Fibroblast of mammary gland (primary cell): ENCODE measurements at places on chromosomes 13 and 19.
A peak's percentile ranks its signal among the peaks of the same experiment; 100 is the strongest.

- no peak for DNase-seq
These were observed 151.0 kb downstream of the DPF1 start for GRCh38 chr19:38072776-38073750.

GRCh38 chr19:42433503-42434260 lies 6.5 kb upstream of the LIPE start:
- peak; percentile 78 for DNase-seq

DNA sequence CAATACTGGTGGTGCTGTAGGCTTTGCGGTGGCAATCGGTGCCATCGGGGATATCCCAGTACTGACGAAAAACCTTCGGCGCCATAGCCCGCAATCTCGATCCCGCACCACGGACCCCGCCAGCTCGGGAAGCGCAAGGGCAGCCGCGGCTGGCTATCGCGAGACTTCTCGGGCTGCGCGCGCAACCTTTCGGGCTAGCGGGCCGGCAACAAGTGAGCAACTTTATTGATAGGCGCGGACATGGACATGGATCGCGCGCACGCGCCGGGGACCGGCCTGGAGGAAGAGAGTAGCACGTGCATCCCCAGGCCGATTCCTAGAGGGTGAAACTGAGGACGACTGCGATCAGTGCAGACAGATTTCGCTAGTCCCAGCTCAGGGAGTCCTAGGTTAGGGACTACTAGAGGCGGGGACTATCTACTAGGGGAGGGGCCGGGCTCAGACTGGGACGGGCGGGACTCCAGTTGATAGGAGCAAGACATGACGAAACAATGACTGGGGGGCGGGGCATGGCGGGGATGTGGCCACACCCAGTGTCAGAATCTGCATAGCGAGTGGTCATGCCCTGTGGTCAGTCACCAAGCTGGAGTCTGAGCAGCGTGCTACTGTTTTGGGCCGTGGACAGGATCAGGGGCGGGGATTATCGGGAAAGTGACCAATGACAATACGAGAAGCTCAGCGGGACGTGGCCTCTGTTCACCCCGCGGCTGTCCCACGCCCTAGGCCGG lies at the start of gene NDUFA11:
Gene NDUFA11 (minus strand): TSS at position 167 of the 728 bp plus-strand sequence. CDS start 82 bp downstream, at position 85.
- DNase-seq: no peak

GRCh38 chr13:94333131-94333820 lies 146.2 kb downstream of the DCT start:
- peak; percentile 48 for DNase-seq

GRCh38 chr19:577439-578392 lies 5.3 kb downstream of the BSG start:
- DNase-seq: no peak

- DNase-seq: no peak
These were observed 722 bp upstream of the ICAM1 start for GRCh38 chr19:10270180-10270615.

DNA sequence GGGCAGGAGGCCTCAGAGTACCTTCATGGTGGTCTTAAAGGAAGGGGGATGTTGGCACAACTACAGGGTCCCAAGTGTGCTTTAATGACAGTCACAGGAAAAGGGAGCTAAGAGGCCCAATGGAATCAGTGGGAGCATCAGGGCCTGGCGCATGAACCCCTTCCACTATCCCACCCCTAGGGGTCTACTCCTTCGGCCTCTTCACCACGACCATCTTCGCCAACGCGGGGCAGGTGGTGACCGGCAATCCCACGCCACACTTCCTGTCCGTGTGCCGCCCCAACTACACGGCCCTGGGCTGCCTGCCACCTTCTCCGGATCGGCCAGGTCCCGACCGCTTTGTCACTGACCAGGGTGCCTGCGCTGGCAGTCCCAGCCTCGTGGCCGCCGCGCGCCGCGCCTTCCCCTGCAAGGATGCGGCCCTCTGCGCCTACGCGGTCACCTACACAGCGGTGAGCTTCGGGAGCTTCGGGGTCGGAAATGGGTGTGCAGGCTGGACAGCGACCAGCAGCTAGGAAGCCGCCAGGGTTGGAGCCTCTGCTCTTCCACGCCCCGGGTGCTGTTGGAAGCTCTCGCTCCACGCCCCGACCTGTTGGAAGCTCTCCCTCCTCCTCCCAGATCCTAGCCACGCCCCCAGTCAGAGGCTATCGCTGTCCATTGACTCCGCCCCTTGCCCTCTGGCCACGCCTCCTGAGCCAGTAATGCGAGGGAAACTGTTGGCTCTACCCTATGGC lies 6.0 kb downstream of the PLPPR2 start:
- no peak for DNase-seq

DNA sequence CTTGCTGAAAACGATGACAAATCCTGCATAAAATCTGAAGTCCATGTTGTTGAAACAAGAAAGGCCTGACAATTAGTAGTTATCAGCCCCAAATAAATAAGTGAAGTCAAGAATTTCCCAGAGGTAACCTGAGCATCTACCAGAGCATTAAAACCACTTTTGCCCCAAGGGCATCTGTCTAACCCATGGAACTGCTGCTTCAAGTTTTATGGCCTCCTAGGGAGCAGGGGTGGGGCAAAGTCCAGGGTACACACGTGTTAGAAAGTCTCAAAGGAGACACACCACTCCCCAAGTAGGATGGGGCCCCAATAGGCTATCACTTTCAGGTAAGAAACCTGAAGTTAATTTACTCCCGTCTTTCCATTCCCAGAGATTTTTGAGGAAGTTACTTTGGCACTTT lies 81.1 kb downstream of the CACNA1A start:
- no peak for DNase-seq

- no peak for DNase-seq
These were observed 14.3 kb upstream of the PLPP2 start for GRCh38 chr19:305240-306150.

- peak; percentile 31 for DNase-seq
These were observed 12.2 kb downstream of the CIC start for GRCh38 chr19:42281146-42281826.

DNA sequence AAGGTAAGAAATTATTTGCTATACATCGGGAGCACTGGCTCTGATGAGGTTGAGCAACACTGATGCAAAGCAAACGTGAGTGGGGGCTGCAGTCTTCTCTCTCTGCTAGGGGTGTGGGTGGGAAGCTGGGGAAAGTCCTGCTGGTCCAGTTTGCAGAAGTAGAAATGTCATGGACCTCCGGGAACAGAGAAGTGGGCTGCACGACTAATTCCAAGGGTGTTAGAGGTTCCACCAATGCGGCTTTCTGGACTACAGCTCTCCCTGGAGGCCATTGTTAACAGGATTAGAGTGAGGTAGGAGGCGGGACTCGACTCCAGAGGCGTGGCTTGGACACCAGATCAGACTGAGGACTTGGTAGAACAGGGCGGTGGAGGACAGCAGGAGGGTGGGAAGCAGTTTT lies 5.7 kb upstream of the FBXO27 start:
- peak; percentile 47 for DNase-seq

DNA sequence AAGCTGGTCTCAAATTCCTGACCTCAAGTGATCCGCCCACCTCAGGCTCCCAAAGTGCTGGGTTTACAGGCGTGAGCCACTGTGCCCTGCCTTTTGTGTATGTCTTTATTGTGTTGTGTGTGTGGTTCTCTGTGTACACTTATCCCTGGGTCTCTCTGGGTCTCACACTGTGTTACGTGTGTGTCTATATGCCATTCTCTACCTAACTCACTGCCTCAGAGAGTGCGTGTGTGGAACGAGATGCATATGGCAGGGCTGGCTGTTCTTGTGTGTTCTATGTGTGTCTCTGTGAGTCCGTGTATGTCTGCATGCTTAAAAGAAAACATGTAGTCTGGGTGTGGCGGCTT lies 10.5 kb downstream of the FOXA3 start:
- DNase-seq: no peak

- peak; percentile 35 for DNase-seq
These were observed 89.6 kb upstream of the SPRY2 start for GRCh38 chr13:80430561-80430960.

- no peak for DNase-seq
These were observed 7.9 kb downstream of the CEACAM3 start for GRCh38 chr19:41804336-41804735.

DNA sequence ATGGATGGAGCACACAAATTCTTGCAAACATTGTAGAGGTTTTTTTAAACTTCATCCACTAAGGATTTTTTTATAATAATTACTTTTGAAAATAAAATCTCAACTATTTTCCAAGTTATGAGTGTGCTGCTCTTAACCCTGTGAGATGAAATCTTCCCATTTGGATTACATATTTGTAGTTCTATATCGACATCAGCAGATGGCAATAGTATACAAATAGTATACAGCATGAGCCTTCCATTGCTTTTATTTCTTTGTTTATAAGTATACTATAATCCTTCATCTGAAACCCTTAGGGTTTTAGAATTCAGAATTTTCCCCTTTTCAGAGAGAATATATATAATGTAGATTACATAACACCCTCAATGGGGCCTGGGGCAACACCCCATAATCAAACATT lies 70.5 kb downstream of the GJA3 start:
- peak; percentile 9 for DNase-seq

- no peak for DNase-seq
These were observed 11.8 kb downstream of the RASA3 start for GRCh38 chr13:114120591-114121011.

DNA sequence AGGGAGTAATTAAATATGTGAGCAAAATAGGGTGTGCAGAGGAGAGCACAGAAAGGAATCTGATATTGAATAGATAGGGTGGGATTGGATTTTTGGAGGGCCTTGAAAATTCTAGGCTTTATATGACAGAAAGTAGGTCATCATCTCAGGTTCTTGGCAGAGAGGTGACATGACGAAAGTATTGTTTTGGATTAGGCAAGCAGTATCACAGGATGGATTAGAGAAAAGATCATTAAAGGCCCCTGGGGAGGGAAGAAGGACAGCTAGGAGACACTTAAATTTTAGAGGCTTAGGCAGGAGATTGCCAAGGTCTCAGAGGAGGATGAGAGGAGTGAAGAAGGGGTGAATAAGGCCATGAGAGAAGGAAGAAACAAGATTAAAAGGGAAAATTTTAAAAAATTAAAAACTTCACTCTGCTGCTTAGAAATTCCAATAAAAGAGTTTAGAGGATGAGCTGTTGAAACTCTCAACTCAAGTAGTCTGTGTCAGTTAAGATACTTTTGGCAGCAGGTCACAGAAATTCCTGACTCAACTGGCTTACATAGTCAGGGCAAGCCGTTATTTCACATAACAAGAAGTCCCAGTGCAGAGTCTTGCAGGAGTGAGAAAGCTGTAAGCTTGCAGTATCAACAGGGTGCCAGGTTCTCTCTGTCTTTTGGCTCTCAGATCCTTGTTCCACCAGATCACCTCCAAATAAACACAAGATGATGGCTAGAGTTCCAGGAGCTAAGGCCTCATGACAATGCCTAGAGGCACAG lies 8.8 kb downstream of the GPC6 start:
- DNase-seq: peak; percentile 88

DNA sequence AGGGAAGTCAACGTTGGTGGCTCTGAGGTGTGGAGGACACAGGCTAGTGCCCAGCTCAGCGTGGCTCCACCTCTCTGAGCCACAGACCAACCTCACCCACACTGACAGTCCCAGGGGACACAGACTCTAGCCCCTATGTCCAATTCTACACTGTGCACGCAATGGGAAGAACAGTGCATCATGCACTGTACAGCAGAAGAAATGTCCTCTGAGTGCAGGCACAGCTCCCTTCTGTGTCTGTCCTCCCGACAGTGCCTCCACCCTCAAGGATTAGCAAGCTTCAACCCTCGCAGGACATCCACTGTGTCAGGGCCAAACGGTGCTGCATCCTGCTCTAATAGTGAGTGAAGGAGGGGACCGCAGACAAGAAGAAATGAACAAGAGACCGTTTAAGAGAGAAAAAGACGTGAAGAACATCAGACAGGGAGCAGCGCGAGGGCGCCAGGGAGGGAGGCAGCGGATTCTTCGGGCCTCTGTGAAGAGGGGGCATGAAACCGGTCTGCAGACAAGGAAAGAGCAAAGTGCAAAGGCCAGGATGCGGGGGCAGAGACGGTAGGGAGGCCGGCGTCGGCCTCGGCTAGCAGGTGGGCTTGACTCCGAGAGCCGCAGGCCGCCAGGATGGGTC lies 681 bp downstream of the ZNF837 start:
- peak; percentile 14 for DNase-seq

GRCh38 chr19:2547721-2548120 lies 71.8 kb downstream of the GADD45B start:
- DNase-seq: no peak

DNA sequence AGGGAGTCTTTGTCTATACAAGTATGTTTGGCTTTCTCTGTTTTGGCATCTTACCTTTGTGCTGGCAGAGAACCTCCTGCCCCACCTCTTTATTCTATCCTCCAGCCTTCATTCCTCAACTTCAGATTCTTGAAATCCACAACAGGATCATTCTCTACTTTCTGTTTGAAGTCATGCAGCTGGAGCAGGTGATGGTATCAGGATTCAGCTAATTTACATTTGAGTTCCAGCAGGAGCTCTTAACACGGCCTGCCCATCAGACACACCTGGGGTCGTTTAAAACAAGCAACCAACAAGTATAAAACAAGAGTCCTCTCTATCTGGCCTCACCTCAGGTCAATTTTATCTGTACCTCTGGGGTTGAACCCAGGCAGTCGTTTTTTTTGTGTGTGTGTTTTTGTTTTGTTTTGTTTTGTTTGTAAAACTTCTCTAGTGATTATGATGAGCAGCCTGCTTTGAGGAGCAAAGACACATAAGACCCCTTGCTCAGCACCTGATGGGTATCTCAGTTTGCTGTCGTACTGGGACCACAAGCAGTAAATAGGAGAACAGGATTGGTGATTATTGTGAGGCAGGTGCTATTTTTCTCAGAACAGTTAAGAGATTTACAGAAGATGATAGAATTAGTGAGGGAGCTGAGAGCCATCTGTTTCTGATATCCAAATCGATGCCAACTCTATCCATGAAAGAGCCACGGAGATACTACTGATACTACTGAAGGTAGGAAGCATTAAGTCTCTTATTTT lies 78.4 kb downstream of the GPC6 start:
- no peak for DNase-seq

- DNase-seq: peak; percentile 28
These were observed 123.1 kb downstream of the CDK8 start for GRCh38 chr13:26377038-26377437.

GRCh38 chr19:33256261-33256660 lies 30.6 kb upstream of the SLC7A10 start:
- DNase-seq: no peak

DNA sequence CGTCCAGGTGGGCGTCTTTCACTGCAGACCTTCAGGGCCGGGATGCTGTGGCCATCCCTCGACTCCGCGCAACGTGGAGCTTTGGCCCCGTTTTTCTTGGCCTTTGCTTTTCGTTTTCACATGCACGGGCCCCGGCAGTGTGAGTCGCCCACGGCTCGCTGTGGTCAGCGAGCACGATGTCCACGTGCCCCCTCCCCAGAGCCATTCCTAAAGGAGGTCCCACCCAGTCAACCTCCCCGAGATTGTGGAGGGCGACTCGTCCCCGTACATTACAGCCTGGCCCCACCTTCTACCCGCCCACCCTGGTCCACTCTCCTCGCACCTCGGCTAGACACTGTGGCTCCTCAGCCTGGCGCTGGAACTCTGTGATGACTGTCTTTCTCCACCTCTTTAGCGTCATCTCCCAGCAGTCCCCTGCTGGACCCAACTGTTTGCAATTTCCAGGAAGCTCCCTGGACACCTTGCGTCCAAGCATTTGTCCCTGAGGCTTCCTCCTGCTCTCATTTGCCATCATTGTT lies 405 bp downstream of the ZNF446 start:
- DNase-seq: peak; percentile 40
